ENCODE measurements at places on chromosomes 3 and 15.

GRCh38 chr3:142997330-142997729 lies 4.0 kb upstream of the U2SURP start:
- no peak for DNase-seq

DNA sequence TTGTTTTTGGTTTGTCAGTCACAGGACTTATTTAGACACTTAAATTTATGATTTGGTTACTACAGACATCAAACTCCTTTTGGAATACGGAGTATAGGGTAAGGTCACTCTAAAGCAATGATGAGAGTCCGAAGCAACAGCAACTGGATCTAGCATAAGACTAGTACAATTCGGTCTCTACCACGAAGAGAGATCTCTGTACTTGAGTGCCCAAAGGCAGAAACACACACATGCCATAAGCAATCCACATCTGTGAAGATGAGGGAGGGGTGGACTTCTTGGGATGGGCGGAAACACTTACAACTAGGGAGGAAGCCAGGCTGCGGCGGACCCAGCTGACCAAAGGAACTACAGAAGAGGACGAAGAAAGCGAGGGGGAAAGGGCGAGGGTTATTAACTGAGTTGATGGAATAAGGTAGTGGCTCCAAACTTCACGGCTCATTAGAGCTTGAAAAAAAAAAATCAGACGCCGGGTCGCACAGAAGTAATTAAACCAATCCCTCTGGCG lies 595 bp downstream of the DPH6 start:
- no peak for DNase-seq

- no peak for DNase-seq
Measured at GRCh38 chr3:112379020-112379690, 46.2 kb downstream of the CD200 start.

GRCh38 chr15:85821545-85821944 lies 26.8 kb upstream of the KLHL25 start:
- peak; percentile 6 for DNase-seq

- DNase-seq: no peak
Measured at GRCh38 chr3:4139462-4140140, 163.6 kb upstream of the SETMAR start.

All from occipital lobe (tissue), 3 donors.